ENCODE measurements at places on chromosomes 4 and X.

DNA sequence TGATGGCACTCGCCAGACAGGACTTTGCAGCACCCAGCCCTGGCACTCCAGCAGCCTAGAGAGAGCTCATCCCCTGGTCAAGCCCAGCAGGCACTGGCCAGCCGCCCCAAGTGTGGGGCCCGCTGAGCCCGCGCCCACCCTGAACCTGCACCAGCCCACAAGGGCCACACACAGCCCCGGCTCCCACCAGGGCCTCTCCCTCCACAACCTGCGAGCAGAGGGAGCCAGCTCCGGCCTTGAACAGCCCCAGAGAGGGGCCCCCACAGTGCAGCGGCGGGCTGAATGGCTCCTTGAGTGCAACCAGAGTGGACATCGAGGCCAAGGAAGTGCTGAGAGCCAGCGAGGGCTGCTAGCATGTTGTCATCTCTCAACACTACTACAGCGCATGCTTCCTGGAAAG is 34.4 kb upstream of the DEFB131A start:
- DNase-seq, result no peak

DNA sequence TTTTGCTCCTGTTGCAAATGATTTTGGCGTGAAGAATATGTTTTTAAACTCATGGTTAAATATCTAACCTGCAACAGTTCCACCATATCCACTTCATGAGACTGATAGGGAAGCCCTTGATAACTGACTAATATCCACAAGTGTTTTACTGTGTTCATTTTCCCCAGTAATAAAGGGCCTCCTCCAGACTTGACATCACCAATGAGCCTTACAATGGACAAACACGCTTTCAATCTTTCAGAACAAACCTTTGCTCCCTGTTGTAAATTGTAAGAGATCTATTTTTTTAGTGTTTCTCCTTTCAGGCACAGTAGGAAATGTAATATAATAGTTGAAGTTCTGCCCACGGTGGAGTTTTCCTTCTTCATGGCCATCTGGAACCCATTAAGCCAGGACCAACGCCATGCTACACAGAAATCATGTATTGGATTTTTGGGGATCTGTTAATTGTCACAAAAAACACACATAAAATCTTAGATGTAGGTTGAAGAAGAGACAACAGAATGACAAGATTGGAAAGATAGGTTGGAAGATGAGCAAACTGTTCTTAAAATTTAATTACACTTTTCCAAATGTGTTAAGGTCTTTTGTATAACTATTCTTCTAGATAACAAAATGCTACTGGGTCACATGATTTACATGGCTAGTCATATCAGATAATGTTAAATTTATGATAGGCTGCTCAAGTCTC is 1030.1 kb downstream of the FSTL5 start:
- no peak for DNase-seq

DNA sequence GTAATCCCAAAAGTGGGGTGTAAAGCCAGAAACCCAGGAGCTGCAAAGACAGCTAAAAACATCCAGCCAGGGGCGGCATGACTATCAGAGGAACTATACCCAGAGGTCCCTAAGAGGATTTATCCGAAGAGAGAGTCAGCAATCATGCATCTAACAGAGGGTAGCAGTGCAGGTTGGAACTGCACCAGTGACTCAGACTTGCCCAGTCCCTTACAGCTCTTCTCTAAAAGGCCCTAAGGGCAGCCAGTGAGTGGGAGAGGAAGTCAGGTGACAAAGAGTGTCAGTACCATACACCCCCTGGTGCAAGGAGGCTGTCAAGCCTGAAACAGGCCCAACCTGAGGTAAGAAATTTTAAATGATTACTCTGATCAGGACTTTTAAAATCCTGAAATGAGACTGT is 88.1 kb downstream of the CAMK2D start:
- DNase-seq, result no peak

- no peak for DNase-seq
Measured at GRCh38 chr4:88982757-88983156, 74.2 kb downstream of the FAM13A start.

GRCh38 chrX:72735561-72735960 is 21.5 kb upstream of the PHKA1 start:
- no peak for DNase-seq

- DNase-seq, result no peak
Measured at GRCh38 chrX:13252726-13253125, 67.1 kb downstream of the ATXN3L start.

DNA sequence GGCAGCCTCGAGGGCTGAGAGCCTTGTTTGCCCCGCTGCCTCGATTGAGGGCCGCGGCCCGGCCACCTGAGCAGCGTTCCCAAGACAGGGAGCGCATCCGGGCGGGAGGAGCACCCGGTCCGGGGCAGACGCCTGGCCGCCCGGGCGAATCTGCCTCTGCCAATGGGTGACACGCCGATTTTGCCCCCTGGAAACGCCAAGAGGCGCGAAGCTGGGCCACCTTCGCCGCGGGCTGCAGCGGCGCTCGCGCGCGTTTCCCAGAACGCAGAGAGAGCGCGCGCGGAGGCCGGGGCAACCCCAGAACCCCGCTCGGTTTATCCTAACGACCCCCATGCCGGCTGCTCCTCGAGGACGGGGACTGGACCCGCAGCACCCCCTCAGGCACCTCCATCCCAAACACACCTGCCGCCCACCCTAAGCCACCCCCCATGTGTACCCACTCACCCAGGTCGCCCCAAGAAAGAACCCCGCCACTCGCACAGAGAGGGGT is 575 bp downstream of the MAP7D2 start:
- DNase-seq, result no peak

DNA sequence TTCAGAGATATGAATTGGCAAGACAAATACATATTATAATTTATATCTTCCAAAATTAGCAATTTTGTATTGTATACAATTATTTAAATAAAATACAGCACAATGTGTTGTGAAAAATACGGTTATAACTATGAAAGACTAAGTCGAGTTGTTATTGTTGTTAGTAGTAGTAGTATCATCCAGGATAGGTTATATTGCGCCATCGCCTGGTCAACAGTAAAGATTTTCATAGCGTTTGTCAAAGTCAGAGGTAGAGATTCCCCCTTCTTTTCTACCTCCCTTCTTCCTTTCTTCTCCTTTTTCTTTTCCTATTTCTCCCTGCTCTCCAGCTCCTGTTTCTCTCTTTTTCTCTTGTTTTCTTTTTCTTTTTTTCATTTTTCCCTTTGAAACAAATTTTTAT is 499.1 kb upstream of the EPHA5 start:
- no peak for DNase-seq

- no peak for DNase-seq
Measured at GRCh38 chr4:140019619-140020347, 134.2 kb downstream of the MAML3 start.

DNA sequence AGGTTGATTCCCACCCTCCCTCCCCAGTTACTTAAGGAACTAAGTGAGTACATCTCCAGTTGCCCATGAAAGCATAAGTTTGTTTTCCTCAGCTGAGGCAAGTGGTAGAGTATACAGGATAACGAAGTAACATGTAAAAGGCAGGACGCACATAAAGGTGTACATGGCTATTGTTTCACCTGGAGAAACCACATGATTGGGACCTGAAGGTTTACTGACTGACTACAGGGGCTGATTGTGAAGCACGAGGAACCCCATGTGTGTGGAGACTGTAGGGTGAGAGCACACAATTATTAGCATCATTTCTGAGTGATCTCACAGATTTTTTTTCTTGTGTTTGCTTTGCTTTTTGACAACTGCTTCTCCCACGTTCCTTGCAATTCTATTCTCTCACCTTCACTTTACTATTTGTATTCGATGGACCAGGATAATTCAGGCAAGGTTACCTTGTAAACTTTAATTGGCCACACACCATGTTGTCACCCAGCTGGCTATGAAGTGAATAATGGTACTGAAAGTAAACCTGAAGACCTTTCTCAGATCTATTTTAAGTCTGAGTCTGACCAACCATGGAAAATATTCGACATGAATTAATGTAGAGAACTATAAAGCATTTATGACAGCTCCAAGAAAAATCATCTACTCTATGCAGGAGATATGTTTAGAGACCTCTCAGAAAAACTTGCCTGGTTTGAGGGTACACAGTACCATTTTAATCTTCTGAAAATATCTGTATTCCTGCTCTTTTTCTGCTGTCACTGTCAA is 102.5 kb upstream of the MYOZ2 start:
- no peak for DNase-seq

- DNase-seq, result no peak
Measured at GRCh38 chrX:119482041-119482440, 13.8 kb downstream of the SLC25A5 start.

DNA sequence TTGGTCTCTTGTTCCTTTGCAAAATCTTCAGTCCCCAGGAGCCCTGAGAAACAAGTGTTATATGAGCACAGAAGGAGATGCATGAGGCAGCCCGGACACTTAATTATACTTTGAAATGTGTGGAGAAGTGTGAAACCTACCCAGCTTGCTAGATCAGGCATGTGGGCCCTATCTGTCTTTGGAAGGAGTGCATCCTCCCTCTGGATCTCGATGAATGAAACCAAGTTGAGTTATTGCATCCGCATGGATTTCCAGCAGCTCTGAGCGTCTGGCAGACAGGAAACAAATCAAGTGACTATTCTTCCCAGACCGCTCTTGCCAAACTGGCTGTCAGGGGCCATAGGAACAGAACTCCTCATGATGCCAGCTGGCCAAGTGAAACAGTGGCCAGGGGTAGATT is 19.6 kb upstream of the SOWAHD start:
- no peak for DNase-seq

- DNase-seq, result no peak
Measured at GRCh38 chrX:64394059-64394873, 986 bp downstream of the MTMR8 start.
